CD4-positive, alpha-beta T cell treated with Interleukin-10 for 1 hour (primary cell): ENCODE measurements at places on chromosomes 16 and 17.
A peak's percentile ranks its signal among the peaks of the same experiment; 100 is the strongest.

GRCh38 chr16:70686376-70687101 lies 686 bp upstream of the MTSS2 start:
- DNase-seq = no peak

DNA sequence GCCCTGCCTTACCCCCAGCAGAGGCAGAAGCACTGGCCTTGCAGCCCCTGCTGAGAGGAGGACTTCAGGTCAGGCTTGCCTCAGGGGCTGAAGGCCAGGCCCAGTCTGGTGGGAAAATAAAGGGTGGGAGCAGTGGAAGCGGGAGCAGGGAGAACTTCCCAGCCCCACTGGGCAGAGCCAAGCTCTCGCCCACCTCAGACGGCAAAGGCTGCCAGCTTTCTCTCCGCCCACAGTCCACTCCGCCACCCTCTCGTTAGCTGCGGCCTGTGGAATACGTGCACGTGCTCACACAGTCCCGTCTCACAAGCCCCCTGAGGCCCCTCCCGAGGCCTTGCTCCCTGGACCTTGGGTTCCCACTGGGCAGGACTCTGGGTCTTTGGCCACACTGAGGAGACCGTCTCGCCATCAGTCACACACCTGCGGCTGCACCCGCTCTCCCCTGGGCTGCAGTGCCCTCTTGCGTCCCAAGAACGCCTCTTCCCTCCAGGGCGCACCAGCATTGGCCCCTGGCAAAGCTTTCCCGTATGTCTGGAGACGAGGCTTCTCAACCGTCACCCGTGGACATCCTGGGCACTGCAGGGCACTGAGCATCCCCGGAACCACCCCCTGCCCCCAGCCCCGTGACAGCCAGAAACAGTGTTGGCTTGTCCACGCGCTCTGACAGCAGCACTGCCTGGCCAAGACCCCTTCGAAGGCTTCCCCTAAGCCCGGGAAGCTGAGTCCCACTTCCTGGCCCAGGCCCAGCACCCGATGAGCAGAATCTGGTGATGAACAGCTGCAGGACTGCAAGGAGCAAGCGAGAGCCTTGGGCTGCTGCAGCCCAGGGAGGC lies 8.3 kb downstream of the MRPL28 start:
- DNase-seq = peak; percentile 80

- DNase-seq = no peak
Observed at GRCh38 chr16:48252013-48252412, 4.7 kb upstream of the ABCC11 start.

- no peak for DNase-seq
Observed at GRCh38 chr17:8552577-8553320, 77.8 kb downstream of the MYH10 start.

DNA sequence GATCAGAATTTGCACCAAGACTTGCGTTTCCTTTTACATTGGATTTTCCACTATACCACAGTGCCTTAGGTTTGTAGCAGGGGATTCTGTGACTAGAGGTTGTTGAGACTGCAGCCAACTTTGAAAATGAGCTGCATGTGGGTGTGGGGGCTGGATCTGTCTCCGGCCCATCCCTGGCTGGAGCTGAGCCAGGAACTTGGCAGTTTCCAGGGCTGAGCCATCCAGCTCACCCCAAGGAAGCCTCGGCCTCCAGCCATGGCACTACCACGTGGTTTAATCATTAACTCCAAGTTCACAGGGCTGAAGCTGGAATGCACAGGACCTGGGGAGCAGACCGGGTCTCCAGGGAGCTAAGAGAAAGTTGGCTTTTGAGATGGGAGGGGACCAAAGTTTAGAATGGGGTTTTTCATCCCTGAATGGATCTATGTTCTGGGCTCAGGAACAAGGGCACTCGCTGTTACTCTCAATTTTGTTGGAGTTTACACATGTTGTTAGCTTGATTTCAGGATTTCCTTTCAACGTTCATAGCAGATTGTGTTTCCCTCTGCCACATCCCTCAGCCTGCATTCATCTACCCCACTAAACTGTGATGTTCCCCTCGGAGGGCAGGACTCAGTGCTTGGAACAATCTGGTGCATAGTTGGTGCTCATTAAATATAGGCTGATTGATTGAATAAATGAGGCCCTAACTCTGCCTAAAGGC lies 42.3 kb upstream of the HNF1B start:
- no peak for DNase-seq

GRCh38 chr16:55657616-55658015 lies 1.8 kb downstream of the SLC6A2 start:
- DNase-seq = no peak

DNA sequence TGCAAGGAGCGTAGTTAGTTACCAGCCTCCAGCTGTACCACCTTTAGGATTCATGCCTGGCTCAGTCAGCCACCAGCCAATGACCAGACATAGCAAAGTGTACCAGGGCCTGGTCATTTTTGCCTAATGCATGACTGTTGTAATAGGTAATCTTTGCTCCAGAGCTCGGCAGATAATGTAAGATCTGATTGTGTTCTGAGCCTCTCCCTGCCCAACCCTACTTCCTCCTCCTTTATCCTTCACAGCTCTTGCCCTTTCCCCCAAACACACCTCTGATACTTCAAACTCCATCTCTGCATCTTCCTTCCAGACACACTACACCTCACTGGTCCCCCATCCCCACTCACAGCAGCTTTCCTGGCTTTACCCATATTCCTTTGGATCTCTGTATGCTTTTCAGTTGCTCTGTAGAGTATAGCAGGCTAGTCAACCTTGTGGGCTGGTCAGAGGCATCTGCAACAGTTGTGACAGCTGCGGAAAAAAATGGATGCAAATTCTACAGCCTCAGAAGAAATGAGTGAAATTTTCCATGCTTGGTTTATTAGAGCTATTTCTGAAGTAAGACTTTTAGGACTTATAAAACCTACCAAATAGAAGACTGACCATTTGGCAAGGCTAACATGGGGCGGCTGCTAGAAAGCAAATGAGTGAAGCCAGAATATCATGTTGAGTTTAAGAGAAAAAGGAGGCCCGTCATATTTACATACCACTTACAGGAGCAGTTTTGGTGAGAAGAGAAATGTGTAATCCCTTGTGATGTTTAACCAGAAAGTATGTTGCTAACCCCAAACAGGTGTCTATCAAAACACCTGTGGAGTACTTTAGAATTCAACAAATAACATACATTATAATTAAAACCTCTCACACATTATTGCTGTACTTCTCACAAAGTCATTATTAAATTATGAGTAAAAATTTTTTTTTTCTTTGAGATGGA lies 19.9 kb upstream of the C16orf87 start:
- DNase-seq = no peak

- DNase-seq = no peak
Observed at GRCh38 chr16:21160276-21160675, 1.8 kb downstream of the LDAF1 start.

DNA sequence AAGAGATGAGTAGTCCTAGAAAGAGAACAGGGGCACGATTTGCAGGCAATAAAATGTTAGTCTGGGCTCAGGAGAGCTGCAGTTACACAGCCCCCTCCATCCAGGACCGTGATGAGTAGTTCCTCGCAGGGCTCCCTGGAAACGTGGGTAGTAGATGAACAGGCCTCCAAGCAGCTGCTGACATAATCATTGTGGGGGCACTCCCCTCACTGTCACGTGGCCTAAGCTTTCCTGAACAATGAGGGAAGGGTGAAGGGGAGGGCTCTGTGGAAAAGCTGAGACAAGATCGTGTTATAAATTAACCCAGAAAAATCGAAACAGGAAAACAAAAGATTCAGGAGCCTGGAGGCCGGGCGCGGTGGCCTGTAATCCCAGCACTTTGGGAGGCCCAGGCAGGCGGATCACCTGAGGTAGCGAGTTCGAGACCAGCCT lies 1.3 kb upstream of the PER1 start:
- peak; percentile 59 for DNase-seq

DNA sequence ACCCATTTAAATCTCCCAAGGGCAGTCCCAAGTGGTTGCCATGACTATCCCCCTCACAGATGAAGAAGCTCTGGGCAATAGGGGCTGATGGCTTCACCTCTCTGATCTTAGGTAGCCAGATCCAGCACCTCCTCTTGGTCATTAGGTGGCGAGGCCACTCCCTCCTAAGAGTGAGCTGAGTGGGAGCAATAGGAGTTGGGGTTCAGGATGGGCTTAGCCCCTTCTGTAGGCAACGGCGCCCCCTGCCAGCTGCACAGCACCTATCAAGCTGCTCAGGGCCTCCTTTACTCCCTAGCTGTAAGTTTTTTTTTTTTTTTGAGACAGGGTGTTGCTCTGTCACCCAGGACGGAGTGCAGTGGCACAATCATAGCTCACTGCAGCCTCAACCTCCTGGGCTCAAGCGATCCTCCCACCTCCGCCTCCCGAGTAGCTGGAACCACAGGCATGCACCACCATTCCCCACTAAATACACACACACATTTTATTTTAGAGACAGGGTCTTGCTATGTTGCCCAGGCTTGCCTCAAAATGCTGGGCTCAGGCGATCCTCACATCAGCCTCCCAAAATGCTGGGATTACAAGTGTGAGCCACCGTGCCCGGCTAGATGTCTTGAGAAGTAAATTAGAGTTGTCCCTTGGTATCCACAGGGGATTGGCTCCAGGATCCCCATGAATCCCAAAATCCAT lies 3.5 kb upstream of the RRAD start:
- peak; percentile 27 for DNase-seq

DNA sequence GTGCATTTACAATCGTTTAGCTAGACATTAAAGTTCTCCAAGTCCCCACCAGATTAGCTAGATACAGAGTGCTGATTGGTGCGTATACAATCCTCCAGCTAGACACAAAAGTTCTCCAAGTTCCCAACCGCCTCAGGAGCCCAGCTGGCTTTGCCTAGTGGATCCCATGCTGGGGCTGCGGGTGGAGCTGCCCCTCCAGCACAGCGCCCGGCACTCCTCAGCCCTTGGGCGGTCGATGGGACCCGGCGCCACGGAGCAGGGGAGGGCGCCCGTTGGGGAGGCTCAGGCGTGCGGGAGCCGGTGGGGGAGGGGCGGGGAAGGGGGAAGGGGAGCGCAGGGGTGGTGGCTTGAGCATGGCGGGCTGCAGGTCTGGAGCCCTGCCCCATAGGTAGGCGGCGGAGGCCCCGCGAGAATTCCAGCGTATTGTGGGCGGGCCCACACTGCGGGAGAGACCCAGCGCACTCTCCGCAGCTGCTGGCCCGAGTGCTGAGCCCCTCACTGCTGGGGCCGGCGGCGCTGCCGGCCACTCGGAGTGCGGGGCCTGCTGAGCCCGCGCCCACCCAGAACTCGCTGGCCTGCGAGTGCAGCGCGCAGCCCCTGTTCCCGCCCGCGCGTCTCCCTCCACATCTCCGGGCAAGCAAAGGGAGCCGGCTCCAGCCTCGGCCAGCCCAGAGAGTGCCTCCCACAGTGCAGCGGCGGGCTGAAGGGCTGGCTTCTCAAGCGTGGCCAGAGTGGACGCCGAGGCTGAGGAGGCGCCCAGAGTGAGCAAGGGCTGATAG lies 907.5 kb downstream of the CDH8 start:
- DNase-seq = no peak

DNA sequence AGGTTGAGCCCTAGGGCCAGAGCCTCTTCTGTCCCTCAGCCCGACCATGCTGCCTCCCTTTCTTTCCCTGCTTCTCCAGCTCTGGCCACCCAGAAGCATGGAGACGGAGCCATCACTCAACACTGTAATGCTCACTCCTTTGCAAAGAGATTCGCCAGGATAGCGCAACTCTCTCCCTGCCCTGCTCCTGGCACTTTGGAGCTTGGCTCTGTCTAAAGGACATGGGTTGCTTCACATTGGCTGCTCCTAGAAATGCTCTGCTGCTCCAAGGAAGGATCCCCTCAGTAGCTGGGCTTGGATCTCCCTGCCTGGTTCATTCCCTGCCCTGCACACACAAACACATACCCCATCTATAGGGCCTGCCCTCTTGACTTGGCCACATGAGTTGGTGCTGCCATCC lies 76.0 kb downstream of the CLEC16A start:
- no peak for DNase-seq

DNA sequence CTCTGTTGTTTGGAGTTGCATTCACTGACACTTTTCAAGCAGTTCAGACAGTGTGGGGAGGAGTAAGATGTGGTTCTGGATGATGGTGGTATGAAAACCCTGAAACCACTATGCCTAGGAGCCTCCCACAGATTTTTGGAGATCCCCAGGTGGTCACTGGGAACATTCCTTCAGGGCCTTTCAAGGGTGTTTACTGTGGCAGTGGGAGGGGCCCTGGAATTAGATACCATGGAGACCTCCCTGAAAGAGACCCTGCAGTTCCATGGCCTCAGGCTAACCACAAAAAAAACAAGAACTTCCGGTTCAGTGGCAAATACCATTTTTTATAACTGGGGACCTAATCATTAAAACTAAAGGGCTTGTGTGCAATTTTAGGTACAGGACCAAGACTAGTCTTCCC lies 79.9 kb downstream of the TMEM100 start:
- DNase-seq = no peak
